RWPE1 (cell line): ENCODE measurements at places on chromosomes 13 and 19.

DNA sequence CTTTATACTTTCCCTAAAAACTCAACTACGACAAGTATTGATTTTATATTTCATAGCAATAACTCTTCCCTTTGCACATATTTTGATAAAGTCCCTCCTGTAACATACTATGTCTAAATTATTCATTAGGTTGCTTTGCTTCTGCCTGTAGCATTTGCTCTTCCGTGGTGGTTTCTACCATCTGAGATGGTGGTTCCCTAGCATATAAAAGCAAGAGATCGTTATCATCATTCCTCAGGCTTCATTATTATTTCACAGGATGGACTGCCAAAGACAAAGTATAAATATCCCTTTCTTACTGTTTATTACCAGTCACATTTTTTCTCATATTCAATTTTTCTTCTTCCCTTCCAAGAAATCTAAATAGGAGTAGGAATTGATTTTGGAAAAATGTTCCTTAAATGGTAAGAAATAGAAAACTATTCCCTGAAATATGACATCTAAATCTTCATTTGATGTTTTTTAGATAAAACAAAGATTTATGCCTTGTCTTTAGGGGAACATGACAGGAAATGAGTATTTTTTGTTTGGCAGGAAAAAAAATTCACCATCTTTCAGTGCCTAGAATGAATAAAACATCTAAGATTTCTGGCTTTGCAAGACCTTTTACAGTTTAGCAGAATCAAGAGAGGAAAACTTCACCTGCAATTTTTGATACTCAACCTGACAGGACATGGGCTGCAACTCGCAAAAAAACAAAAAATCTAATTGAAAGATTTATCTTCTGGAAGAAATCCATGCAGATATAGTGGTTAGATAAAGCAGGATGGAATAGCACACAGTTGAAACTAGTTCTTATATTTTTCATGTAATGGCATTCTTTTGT lies 340.0 kb downstream of the SPRY2 start:
- DNase-seq: no peak

GRCh38 chr19:29875931-29876330 lies 64.1 kb downstream of the CCNE1 start:
- no peak for DNase-seq

GRCh38 chr19:3186160-3186688 lies 494 bp downstream of the NCLN start:
- no peak for DNase-seq

DNA sequence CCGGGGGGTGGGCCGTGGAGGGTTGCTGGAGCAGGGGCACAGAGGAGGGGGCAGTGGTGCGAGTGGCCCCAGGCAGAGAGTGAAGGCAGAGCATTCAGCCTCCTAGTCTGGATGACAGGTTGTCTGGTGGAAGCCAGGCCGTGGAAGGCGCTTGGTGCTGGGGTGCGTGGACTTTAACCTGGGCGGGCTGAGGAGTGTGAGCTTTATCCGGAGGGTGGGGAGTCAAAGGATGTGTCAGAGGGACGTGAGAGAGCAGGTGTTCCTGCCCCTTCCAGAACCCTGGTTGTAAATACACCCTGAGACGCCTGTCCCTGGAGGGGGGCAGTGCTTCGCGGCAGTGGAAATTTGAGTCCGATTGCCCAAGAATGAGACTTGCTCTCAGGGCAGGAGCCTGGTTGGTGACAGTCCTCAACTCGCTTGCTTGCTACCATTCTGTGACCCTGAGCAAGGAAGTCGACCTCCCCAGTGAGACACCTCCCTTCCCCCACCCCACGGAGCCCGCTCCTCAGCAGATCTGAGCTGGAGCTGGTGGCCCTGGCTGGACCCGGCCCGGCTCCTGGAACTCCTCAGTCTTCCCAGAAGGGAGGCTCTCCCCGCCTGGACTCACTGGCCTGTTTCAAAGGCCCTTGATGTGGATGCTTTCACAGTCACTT lies 2.3 kb downstream of the SPPL2B start:
- DNase-seq: no peak
